ENCODE measurements at places on chromosomes 6 and 20.

DNA sequence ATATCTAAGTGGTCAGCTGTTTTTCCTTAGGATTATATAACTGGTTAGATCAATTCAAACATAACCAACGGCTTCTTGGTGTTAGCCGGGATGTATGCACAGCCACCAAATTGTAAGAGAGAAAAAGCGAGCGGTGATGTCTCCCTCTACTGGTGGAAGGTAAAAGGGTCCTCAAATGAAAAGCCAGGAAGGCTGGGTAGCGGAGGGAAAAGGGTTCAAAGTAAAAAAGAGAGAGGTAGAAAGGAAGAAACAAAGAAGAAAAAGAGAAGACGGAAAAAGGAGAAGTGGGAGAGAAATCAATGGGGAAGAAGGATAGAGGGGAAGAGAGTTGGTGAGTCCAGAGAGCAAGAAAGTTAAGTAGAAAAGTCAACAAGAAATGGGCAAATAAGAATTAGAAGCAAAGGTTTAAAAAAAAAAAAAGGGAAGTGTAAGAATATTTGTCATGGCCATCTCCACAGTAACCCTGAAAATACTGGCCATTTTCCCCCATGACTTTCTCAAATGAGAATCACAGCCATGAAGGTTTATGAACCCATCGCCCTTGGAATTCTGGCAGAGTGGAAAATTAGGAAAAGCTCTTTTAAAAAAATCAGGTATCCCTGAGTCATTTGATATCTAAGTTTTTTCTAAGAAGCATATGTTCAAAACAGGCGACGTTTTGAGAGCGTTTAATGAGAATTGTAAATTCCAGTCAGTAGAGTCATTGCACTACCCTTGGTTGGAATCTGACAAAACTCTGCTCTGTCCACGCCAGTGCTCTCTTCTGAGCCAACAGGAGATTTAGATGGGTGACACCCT is 155.6 kb upstream of the SNX9 start:
- DNase-seq, result no peak

DNA sequence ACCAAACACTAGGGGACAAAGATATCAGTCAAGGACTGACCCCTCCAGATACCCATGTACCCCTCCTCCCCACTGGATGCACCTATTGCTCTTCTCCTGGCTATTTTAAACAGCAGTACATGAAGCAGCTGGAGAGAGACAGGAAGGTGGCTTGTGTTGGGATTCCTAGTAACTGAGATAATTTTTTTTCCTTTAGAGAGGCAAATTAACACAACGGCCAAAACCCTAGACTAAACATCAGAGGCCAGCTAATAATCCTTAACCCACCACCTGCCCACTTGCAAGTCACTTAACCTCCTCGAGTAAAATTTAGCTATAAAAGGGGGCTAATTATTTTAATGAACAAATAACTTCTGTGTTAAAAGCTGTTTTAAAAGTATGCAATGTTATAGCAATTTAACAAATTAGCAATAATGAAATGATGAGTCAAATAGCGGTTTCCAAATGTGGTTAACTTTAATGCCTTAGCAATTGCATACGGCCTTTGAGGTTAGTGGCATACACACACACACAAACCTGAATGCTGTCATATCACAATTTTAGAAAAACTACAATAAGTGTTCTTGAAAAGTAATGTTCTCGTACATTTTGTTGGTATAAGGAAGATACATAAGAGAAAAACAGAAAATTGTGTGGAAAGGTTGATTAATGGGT is 151.7 kb downstream of the FRK start:
- no peak for DNase-seq

DNA sequence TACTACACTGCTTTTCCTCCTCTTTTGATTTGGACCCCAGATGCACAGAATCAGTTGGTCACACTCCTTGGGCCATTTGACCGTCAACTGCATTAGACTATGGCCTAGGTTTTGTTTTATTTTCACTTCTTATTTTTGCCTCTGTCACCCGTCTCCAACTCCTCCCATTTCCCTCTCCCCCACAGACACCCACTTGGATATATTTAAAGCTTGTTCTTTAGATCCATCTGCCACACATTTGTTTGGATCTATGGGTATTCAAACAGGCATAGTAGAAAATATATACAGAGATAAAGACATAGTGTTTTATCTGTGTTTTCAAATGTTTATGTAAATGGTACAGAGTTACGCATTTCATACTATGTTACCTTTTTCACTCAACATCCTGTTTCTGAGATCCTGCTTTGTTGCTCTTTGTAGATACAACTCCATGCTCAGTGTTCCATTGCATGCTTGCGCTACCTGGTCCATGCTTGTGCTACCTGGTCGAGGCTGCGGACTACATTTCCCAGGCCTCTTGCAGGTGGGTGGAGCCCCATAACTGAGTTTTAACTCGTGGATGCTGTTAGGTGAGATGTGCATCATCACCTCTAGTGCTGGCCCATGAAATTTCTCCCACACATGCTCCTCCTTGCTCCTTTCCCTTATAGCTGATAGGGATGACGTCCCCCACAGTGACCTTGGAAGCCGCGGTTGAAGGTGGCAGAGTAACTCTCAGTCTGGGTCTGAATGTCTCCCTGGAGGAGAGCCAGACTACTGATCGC is 11.5 kb upstream of the PREX1 start:
- no peak for DNase-seq

GRCh38 chr6:62612471-62612870 is 326.4 kb upstream of the KHDRBS2 start:
- DNase-seq, result no peak

- no peak for DNase-seq
Measured at GRCh38 chr6:88238065-88238464, 71.9 kb upstream of the CNR1 start.

DNA sequence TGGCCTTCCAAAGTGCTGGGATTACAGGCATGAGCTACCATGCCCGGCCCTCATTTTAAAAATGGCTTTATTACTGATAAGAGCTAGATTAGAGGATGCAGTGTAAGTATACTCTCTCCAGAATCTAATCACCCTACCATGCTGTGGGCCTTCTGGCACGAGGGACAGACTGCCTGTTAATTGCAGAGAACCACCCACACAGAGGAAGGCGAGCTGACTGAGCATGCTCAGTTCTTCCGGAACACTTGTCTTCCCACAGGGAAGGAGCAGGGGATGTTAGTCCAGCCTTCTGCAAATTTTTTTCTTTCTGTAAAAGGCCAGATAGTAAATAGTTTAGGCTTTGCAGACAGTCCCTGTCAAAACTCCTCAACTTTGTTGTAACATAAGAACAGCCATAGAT is 48.9 kb downstream of the ALDH5A1 start:
- DNase-seq, result no peak

- DNase-seq, result no peak
Measured at GRCh38 chr20:24816907-24817306, 132.2 kb upstream of the CST7 start.

- DNase-seq, result no peak
Measured at GRCh38 chr20:15905661-15906060, 667.6 kb downstream of the KIF16B start.

- no peak for DNase-seq
Measured at GRCh38 chr6:5305968-5306626, 44.8 kb downstream of the FARS2 start.
